ENCODE measurements at places on chromosomes 1 and 21.

DNA sequence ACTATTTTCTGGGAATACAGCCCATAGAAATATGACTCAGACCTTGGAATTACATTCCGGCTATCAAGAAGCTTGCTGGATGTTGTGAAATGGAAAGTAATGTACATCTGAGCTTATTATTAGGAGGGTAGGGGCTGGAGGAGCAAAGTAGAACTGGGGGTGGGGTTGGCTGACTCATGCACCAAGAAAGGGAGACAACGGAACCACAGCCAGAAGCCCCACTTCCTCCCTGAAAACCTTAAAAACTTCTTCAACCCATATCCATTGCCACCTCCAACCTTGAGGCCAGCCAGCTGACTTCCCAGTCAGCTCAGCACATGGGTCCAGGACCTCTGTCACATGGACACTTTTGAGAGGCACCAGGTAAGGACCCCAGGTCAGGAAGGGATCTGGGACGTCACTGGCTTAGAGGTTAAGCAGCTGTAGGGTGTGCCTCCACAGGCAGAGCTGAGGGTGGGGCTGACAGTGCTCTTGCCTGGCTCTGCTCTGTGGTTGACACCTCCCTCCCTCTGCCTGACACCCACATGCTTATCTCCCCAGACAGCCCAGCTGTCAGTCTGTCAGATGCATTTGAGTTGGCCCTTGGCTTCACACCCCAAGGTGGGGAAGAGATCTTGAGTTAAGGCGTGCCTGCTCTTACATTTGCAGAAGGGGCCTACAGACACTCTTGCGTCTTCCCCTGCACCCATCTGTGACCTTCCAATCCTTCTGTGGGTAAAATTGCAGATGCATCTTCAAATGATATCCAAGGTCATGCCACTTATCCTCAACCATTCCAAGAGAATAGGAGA is 5.7 kb upstream of the ZNF683 start:
- DNase-seq = peak; percentile 53

- DNase-seq = peak; percentile 36
Measured at GRCh38 chr21:17536381-17536780, 23.5 kb downstream of the CXADR start.

DNA sequence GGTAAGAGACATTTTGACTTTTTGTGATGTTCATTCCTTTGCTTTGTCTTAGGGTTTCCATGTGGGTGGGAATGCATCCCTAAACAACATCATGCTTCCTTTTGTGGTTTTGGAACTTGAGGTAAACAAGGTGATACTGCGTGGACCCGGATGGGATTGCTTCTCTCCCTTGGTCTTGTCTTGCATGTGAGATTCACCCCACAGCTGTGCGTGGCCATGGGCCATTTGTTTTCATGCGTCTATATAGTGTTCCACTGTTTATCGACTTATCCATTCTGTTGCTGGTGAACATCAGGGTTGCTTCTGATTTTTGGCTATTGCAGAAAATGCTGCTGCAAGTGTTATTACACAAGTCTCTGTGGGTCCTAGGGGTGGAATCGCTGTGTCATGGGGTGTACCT is 21.1 kb downstream of the CRYAA start:
- DNase-seq = no peak

- DNase-seq = no peak
Measured at GRCh38 chr1:10651389-10651766, 145.1 kb downstream of the CASZ1 start.

GRCh38 chr21:41834926-41835663 is 44.0 kb downstream of the PRDM15 start:
- DNase-seq = no peak

- no peak for DNase-seq
Measured at GRCh38 chr1:191892716-191893115, 265.5 kb upstream of the RGS18 start.

- DNase-seq = no peak
Measured at GRCh38 chr1:108847494-108847893, 9.4 kb downstream of the AKNAD1 start.

GRCh38 chr1:23546897-23547584 is 12.3 kb downstream of the ID3 start:
- no peak for DNase-seq

DNA sequence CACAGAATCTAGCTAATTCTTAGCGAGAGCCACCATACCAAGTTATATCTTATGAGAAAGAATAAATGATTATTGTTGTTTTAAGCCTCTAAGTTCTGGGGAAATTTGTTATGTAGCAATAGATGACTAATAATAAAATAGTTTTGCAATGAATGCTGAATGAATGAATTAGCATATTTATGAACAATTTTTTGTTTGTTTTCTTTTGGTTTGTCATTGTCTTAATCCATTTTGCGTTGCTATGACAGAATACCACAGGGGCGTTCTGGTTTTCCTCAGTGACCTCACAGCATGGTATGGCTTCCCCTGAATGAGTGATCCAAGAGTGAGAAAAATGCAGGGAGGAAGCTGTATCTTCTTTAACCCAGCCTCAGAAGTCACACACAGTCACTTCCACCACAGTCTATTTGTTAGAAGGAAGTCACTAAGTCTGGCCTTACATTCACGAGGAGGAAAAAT is 53.8 kb upstream of the HPDL start:
- DNase-seq = peak; percentile 71

GRCh38 chr1:185479796-185480195 is 162.8 kb upstream of the IVNS1ABP start:
- no peak for DNase-seq

DNA sequence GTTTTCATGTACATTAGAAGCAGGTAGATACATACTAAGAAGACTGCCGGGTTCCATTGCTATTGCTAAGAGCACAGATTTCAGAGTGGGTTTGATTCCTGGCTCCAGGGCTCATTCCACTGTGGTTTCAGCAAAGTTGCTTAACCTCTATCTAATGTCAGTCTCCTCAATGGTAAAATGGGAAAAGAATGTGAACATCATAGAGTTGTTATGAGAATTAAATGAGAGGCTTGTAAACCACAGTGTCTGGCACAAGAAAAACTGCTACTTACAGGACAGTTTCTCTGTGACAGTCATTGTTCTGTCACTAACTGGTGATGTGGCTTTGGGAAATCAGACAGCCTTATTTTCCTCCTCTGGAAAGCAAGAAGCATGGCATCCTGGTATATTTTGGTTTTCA is 10.7 kb upstream of the PLXNA2 start:
- no peak for DNase-seq

GRCh38 chr1:22861764-22862440 is 110.8 kb downstream of the LACTBL1 start:
- DNase-seq = peak; percentile 62

GRCh38 chr1:192516776-192517297 is 58.7 kb upstream of the RGS1 start:
- no peak for DNase-seq

DNA sequence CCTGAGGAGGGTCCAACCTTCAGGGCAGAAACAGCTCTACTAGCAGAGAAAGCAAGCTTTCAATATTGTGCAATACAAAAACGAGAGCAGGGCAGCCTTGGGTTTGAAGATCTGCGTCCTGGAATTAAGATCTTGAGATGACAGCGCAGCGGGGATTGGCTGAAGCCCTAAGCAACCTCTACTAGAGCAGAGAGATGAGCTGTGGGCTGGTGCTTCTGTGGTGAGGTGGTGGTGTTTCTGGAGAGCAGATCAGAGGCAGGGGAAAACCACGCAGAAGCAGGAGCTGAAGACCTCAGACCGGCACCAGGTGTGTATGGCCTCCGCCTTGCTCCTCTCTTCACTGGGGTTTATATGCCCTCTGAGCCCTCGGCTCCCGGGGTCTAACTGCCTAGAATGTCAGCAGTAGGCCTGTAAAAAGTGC is 12.5 kb downstream of the TRAF3IP3 start:
- DNase-seq = no peak

Measured in endothelial cell of umbilical vein (primary cell).